ENCODE measurements at places on chromosomes 3 and 15.
A peak's percentile ranks its signal among the peaks of the same experiment; 100 is the strongest.

GRCh38 chr15:52680761-52681160 lies 1.6 kb upstream of the ATOSA start:
- DNase-seq = no peak

DNA sequence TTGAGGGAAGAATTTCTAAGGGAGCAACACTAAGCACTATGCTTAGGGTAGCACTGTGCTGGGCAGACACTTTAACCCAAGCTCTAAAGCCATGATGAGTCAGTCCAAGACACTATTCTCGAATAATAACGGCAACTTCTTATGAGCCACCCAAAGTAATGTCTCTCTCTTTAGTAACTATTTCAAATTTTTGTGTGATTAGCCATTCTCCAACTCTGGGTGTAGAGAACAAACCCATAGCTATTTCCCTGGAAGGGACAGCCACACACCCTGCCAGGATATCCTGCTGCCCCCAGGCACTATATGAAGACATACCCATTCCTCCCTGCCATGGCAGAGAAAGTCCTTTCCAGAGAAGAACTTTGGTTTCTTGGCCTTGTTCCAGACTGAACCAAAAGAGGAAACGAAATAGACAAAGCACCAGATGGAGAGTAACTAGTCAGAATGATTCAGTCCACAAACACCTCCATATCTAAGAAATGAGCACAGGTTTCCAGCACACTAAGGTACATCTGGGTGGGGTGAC lies 384.9 kb upstream of the THBS1 start:
- no peak for DNase-seq

GRCh38 chr15:52309154-52309548 lies 13.5 kb upstream of the MYO5C start:
- DNase-seq = no peak

DNA sequence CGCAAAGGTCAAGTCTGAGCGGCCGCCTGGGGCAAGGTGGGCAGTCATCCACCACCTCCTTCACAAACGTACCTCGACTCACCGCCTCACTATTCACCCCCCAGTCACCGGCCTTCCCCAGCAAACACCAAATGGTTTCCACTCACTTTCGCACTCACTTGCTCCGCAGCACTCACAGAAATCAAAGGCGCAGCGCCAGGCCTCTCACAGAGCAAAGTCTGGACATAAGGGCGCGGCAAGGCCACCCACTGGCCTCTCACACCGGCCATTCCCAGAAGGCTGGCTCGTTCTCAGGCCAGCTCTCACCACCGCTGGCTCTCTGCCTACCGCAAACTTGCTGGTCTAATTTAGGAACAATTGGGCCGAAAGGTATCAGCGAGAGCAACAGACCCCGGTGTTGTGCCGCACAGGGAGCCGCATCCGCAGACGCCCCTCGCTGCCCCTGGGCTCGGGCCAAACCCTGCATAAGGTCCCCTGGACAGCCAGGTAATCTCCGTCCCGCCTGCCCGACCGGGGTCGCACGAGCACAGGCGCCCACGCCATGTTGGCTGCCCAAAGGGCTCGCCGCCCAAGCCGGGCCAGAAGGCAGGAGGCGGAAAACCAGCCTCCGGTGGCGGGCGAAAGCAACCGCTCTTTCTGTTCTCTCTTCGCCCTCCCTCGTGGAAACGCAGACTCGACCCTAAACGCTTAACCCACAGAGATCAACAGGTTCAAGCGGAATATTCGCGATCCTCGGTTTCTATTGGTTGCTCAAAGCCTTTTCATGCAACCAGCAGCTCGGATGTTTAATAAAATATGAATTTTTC lies 2.9 kb downstream of the SHOX2 start:
- peak; percentile 11 for DNase-seq

GRCh38 chr3:144650380-144650779 lies 678.8 kb downstream of the DIPK2A start:
- no peak for DNase-seq

DNA sequence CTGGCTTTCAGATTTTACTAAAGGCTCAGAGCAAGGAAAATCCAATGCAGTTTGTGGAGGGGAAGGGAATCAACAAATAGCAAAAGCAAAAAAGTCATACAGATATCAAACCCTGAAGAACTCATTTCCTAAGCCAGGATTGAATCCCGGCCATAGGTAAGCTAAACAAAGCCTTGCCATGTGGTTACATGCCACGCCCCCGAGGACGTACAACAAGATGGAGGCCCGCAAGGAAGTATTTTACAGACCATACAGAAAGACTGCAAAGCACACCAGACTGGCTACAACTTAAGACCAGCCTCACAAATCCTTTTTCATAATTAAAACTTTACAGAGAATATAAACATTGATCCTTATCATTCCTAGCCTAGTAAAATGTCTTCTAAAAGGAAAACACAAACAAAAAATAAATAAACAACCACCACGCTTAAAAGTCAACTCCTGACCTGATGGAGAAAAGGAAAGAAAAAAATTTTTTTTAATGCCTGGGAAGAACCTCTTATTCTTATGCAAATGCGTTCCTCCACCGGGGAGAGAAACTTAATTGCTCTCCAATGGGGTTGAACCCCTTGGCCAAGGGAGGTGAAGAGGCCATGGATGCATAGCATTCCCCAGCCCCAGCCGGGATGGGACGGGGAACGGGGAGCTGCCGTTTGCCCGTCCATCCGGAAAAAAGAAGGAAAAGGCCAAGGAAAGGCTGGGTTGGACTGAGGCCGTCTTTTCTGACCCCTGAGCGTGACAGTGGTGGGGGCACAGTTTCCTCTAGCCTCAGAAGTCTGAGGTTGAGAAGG lies 39.3 kb downstream of the IL1RAP start:
- no peak for DNase-seq

GRCh38 chr15:51172193-51172592 lies 77.5 kb upstream of the TNFAIP8L3 start:
- no peak for DNase-seq

GRCh38 chr15:56242576-56243162 lies 1.0 kb downstream of the RFX7 start:
- DNase-seq = no peak

- no peak for DNase-seq
Measured at GRCh38 chr15:85312486-85312885, 67.9 kb upstream of the AKAP13 start.

GRCh38 chr3:100455841-100456550 lies 36.4 kb upstream of the TMEM45A start:
- DNase-seq = no peak

DNA sequence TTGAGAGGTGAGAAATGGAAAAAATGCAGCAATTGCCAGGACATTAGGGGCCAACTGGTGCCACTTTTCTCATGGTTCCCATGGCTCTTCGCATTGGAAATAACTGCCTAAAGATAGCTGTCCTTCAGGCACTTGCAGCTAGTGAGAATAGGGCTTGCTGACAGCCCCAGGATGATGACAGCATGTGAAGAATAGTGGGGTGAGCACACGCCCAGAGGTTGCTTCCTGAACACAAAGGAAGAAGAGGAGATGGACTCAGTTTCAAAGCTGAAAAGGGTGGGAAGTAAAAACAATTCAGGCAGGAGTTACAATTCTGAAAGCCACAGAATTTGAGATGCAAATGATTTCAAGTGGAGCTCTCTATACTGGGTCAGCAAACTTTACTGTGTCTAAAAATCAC lies 45.6 kb downstream of the TNFAIP8L3 start:
- no peak for DNase-seq

DNA sequence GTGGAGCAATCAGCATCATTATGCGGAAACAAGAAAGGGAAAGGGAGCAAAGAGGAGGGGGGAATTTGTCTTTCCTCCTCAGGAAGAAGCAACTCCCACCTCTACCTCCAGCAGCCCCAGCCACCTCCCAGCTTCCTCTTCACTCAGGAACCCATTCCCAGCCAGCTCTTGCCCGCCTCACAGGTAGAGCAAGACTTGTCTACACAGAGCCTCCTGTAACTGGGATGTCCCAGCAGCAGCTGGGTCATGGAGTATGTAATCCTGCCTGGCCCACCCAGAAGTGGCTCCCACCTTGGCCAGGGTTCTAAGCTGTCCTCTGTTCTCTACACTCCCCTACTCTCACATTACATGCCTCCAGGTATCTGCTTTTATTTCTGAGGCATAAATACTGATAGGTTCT lies 14.0 kb downstream of the IGDCC3 start:
- no peak for DNase-seq

GRCh38 chr15:98999233-98999632 lies 8.4 kb downstream of the PGPEP1L start:
- no peak for DNase-seq

- no peak for DNase-seq
Measured at GRCh38 chr15:63531586-63531985, 27.2 kb downstream of the USP3 start.

DNA sequence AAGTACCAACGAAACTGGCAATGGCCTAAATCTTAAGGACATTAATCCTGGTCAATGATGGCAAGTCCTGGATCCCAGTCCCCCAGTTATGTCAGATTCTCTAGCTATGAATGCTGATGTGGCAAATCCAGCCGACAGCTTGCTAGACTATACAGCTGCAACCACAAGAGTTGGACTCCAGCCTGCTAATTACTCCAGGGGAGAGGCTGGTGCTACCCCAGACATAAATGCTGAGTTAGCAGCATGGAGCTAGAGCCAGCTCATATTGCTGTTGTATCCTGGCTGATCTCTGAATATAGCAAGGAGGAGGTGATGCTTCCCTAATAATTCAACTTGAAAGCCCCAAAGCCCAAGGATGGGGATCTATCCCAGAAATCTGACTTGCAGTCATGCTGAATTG lies 207.1 kb downstream of the LRRN1 start:
- no peak for DNase-seq

GRCh38 chr3:171790574-171790897 lies 19.7 kb downstream of the PLD1 start:
- no peak for DNase-seq

GRCh38 chr3:54600441-54601204 lies 327.2 kb downstream of the LRTM1 start:
- DNase-seq = no peak

DNA sequence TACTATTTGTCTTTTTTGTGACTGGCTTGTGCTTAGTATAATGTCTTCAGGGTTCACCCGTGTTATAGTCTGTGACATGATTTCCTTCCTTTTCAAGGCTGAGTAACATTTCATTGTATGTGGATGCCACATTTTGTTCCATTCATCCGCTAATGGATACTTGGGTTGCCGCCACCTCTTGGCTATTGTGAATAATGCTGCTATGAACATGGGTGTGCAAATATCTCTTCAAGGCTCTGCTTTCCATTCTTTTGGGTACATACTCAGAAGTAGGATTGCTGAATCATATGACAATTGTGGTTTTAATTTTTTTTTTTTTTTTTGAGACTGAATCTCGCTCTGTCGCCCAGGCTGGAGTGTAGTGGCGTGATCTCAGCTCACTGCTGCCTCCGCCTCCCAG lies 15.4 kb downstream of the CRTC3 start:
- no peak for DNase-seq

DNA sequence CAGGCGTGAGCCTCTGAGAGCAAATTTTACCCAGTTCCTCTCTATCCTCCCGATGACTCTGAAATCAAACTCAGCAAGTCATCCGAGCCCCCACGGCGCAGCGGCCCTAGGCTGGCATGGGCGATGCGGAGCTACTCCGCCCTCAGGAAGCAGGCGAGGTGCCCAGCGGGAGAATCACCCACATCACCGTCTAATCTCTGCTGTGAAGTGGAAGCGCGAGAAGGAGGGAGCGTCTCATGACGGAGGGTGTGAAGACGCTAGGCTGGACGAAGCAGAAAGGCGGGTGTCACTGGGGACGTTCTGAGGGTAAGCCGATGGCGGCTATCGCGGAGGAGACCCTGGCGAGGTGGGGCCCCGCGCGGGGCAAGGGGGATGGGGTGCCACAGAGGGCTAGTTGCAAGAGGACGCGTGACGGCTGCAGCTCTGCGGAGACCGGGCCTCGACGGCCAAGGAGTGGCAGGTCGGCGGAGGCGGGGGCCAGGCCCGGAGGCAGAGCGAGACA lies 9.1 kb upstream of the GNAI2 start:
- peak; percentile 35 for DNase-seq

- DNase-seq = no peak
Measured at GRCh38 chr15:96264351-96264798, 66.1 kb upstream of the NR2F2 start.

DNA sequence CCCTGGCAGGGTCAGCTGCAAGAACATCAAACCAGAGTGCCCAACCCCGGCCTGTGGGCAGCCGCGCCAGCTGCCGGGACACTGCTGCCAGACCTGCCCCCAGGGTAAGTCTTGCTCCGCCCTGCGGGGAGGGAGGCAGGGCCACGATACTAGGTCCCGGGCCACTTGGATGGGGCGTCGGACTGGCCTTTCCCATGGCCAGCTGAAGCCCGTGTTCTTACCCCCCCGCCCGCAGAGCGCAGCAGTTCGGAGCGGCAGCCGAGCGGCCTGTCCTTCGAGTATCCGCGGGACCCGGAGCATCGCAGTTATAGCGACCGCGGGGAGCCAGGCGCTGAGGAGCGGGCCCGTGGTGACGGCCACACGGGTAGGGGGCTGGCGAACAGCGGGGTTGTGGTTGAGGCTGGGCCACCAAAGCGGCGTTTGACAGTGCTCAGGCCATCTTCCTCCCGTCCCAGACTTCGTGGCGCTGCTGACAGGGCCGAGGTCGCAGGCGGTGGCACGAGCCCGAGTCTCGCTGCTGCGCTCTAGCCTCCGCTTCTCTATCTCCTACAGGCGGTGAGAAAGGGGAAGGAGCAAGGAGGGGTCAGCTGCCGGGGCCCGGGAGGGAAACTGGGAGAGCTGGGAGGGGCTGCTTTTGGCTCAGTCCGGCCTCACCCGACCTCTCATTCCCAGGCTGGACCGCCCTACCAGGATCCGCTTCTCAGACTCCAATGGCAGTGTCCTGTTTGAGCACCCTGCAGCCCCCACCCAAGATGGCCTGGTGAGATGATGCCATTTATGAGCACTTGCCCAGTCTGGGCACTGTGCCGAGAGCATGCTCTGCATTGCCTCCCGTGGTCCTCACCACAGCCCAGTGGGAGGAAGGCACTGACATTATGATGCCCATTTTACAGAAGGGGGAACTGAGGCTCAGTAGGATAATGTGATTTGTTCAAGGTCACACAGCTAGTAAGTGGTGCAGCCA lies 1.7 kb downstream of the CHRD start:
- DNase-seq = no peak

- DNase-seq = no peak
Measured at GRCh38 chr3:181610083-181610972, 101.4 kb upstream of the SOX2 start.

DNA sequence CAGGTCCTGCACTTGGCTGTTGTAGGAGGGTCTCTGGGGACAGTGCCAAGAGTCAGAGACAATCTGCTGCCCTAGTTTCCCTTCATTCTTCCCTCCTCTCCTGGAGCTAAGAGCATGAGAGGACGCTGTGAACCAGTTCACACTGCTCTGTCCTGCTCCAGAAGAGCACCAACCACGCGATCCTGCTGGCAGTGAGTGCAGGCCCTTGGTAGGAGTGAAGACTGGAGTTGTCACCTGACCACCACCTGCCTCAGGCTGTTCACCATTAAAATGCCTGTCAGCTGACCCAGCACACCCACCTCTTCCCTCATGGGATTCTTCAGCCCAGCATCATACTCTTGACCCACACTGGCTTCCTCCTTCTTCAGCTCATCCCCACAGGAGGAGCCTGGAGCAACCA lies 2.9 kb downstream of the TM6SF1 start:
- no peak for DNase-seq
